Thoracic aorta (tissue), 2 donors: ENCODE measurements at places on chromosomes 4 and X. TPM values are rescaled to one million over a fixed set of nuclear protein-coding genes. Genes with fewer than 3 reads are reported as not detected.

The GRIA3 gene
- total RNA-seq: 6.0 TPM

- no peaks in the 10 kb centered on the region for H3K4me1 ChIP-seq
- no peaks in the 10 kb centered on the region for H3K27me3 ChIP-seq
- no peak overlapping the region for H3K4me3 ChIP-seq
- DNase-seq: no peak
- H3K27ac ChIP-seq: no peak overlapping the region
- H3K36me3 ChIP-seq: no peaks in the 10 kb centered on the region
These were observed 274.6 kb downstream of the ANKRD50 start for GRCh38 chr4:124437853-124438495.

DNA sequence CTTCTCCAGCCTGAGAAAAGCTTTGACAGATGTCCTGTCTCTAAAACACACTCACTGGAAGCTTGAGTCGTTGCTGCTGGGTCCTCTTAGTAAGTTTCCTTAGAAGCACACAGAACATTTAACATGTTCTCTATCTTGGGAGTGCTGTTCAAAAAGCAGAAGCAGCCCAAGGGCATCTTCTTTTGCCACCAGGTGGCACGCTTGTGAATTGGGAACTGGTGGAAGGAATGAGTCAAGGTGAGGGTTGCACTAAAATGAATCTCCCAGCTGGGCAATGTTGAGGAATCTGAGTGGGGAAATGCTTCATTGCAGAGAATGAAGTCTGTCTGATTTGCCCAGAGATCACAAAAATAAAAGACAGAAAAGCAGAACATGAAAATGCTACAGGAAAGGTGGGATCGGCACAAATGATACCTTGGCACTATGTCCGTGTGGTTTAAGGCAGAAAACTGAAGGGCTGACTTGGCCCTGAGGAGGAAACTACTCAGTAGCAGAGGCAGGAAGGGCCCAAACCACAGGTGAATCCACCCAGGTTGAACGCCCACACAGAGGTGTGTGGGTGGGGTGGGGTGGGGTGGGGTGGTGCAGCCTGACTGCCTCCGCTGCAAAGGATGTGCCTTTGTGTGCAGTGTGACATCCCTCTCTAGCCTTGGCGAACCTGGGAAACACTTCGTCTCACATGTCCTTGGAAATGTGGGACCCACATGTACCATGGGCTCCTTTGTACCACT lies 26.0 kb downstream of the KIT start:
- no peak overlapping the region for H3K27ac ChIP-seq
- no peak overlapping the region for H3K4me3 ChIP-seq
- no peaks in the 10 kb centered on the region for H3K36me3 ChIP-seq
- H3K27me3 ChIP-seq: no peaks in the 10 kb centered on the region
- H3K4me1 ChIP-seq: no peaks in the 10 kb centered on the region
- DNase-seq: no peak

DNA sequence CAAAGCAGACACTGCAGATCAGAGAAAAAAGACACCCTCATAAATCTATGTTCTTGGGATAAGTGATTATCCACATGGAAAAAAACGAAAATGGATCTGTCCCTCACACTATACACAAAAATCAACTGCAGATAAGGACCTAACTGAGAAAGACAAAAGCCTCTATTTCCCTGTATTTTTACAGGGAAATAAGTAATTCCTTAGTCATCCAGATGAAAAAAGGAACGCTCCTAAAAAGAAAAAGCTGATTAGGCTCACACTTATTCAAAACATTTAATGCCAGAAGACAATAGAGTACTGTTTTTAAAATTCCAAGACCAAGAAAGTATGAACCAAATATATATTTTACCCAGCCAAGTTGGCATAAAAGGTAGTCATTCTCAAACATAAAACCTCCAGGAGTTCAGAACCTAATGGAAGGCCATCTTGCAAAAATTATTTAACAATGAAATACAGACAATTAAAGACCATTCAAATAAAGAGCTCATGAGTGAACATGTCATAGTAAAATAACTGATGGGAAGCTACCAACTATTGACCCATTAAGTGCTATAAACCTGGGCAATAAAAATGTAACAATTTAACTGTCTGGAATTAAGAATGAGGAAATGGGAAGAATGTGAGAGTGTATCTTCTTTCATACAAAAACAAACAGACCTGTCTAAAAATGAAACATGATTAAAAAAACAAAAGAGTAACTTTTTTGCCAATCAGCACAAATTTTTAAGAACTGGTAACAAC lies 20.4 kb downstream of the PAPSS1 start:
- no peaks in the 10 kb centered on the region for H3K36me3 ChIP-seq
- H3K27ac ChIP-seq: no peak overlapping the region
- no peak for DNase-seq
- no peaks in the 10 kb centered on the region for H3K27me3 ChIP-seq
- H3K4me1 ChIP-seq: peaks cover 4% of the 10 kb centered on the region
- no peak overlapping the region for H3K4me3 ChIP-seq

The DCAF8L2 gene
- not detected for total RNA-seq
